ENCODE measurements at places on chromosomes 2 and 18. TPM values are rescaled to one million over a fixed set of nuclear protein-coding genes. Genes with fewer than 3 reads are reported as not detected.

Gene MARS2
- 5.5 TPM for total RNA-seq

Gene SNED1
- total RNA-seq, result 69.5 TPM

- no peak for DNase-seq
Observed at GRCh38 chr2:62152000-62152399, 43.9 kb upstream of the B3GNT2 start.

DNA sequence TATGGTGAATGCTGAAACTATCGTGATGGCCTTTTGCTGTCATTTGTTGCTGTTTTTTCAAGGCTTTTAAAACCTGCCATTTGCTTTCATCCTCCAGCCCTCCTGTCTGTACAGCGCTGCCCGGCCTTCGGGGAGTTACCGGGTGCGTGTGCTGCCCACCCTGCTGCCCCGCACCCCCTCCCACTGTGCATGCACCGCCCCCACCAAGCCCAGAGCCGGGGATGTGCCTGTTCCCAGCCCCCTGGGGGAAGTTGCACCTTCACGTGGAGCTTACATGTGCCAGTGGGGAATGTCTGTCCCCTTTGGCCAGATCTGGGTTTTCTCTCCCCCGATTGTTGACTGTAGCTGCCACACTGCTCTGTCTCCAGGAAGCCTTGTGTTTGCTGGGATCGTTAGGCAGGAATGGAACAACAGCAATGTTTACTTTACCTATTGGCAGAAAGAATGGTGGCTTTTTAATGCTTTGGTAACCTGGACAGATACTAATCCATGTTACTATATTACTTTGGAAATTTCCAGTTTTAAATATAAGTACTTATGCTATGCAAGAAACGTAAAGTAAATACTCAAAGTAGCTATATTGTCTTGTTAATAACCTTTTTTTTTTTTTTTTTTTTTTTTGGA is 64.8 kb upstream of the RBM44 start:
- no peak for DNase-seq

DNA sequence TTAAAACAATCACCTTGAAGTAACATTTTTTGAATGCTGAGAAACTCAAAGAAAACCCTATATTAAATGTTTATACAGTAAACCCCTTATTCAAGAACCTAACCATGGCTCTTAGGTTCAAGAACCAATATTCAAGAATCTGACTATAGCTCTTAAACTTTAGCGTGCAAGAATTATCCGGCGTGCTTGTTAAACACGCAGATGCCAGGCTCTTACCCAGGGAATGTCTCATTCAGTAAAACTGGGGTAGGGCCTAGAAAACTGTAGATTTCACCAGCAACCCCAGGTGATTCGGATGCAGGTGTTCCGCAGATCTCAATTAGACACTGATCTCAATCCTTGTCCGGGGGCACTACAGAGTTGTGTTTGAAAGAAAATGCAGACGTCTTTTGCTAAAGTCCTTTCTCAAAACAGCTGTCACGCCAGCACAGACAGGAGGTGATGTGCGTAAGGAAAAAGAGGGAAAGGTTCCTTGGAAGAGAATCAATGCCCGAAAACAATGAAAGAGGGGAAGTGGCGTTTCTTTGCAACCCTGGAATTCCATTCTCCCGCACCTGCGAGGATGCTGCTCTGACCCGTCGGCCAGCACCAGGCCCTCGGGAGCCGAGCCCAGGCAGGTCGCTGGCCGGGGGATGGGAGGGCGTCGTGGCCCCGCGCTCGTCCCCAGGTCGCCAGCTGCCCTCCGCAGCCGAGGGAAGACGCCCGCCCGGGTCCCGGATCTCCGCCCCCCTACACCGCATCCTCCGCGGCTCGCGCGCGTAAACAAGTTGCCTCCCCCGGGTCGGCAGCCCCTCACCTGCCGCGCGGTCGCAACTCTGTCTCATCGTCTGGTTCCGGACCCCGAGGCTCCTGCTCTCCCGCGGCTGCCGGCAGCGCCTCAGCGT is 851 bp downstream of the EIF2AK3 start:
- peak; percentile 58 for DNase-seq

All from ovary (tissue), 10 donors.